ENCODE measurements at places on chromosomes 16 and 17. TPM values are rescaled to one million over a fixed set of nuclear protein-coding genes. Genes with fewer than 3 reads are reported as not detected.

The RAB37 gene
- 12.1 TPM for total RNA-seq

The HOXB5 gene
- total RNA-seq = not detected

- no peak for DNase-seq
Measured at GRCh38 chr17:82560252-82560642, 40.7 kb downstream of the FOXK2 start.

- DNase-seq = no peak
Measured at GRCh38 chr17:73155410-73156165, 9.2 kb upstream of the SSTR2 start.

DNA sequence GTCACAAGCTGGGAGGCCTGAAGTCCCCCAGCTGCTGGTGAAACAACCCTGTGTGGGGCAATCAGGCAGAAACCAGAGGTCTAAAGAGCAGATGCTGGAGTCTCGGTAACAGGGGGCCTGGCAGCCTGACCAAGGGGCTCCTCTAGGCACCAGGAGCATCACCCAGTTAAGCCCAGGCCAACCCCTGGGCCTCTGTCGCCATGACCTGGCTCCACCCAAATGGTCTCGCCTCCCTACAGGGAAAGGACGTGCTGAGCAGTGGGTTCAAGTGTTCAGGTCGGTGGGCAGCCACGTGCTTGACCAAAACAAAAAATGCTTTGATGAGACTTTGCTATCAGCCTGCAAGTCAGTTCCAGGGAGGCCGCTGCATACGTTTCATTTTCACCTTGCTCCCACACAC lies 240.3 kb downstream of the ZNF423 start:
- no peak for DNase-seq

- DNase-seq = no peak
Measured at GRCh38 chr17:4616476-4616875, 25.0 kb downstream of the ALOX15 start.

DNA sequence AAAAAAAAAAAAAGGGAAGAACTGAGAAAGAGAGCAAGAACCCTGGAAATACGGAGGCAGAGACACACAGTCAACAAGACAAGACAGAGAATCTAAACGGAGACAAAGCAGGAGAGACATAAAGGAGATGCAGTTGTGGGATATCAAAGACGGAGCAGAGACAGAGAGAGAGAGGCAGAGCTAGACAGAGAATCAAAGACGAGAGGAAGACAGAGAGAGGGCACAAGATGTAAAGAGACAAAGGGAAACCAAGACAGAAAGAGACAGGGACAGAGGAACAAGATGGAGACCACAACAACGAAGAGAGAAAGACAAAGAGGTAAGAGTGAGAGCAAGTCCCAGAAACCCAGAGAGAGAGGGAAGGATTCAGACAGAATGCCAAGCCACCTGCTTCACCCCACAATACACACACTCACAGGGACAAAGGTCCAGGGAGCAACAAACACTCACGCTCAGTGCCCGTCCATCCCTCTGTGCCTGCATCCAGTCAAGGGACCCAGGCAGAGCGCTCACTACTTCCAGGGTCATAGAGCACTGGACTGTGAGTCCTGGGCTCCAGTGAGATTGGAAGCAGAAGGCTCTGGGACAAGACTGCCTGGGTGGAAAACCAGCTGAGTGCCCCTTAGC lies 88.9 kb downstream of the C16orf78 start:
- DNase-seq = peak; percentile 6

- DNase-seq = no peak
Measured at GRCh38 chr17:74177018-74177450, 26.4 kb upstream of the RPL38 start.
